HCT116 (cell line): ENCODE measurements at places on chromosomes 4 and X. TPM values are rescaled to one million over a fixed set of nuclear protein-coding genes. Genes with fewer than 3 reads are reported as not detected.

Gene LIMCH1
- total RNA-seq: 10.4 TPM

Gene SATL1
- not detected for total RNA-seq

Gene PDE5A
- 5.0 TPM for total RNA-seq

Gene CFI
- total RNA-seq: 0.84 TPM

Gene NLGN3
- total RNA-seq: 1.4 TPM

Gene LRAT
- 3.8 TPM for total RNA-seq

Gene HSFX2
- not detected for total RNA-seq

Gene FANCB
- total RNA-seq: 11.3 TPM

Gene CTAG1A
- total RNA-seq: not detected

Gene DAPP1
- total RNA-seq: 0.76 TPM

Gene PLP1
- total RNA-seq: not detected

Gene CXCL6
- not detected for total RNA-seq

Gene NUP62CL
- 21.1 TPM for total RNA-seq

Gene PPP4R3C
- not detected for total RNA-seq

Gene CNGA1
- 2.1 TPM for total RNA-seq

Gene STARD8
- 5.4 TPM for total RNA-seq

Gene GAGE13
- total RNA-seq: not detected

Gene DUSP9
- total RNA-seq: 14.2 TPM

Gene RNF128
- total RNA-seq: 5.8 TPM

Gene GIMD1
- total RNA-seq: not detected

Gene AGTR2
- total RNA-seq: not detected

Gene MMRN1
- 0.12 TPM for total RNA-seq

Gene TKTL2
- total RNA-seq: not detected

Gene LUZP4
- total RNA-seq: not detected

Gene MAP7D3
- total RNA-seq: 15.0 TPM

Gene ZAR1
- total RNA-seq: 0.47 TPM

Gene ASB12
- total RNA-seq: not detected

Gene GUCY1B1
- not detected for total RNA-seq

Gene SYNPO2
- total RNA-seq: 0.93 TPM

Gene SSX1
- total RNA-seq: not detected

Gene MMGT1
- 23.2 TPM for total RNA-seq

Gene CXCL11
- not detected for total RNA-seq

Gene SHOX
- not detected for total RNA-seq

Gene POLN
- total RNA-seq: 3.1 TPM

Gene ARSD
- 8.0 TPM for total RNA-seq

Gene NXF2B
- total RNA-seq: not detected

Gene SGCB
- 18.3 TPM for total RNA-seq

Gene ELF4
- 19.2 TPM for total RNA-seq

Gene PLS3
- total RNA-seq: 50.8 TPM

Gene ARMCX4
- total RNA-seq: 0.15 TPM

Gene SPANXD
- total RNA-seq: not detected

Gene MAGEA4
- not detected for total RNA-seq
